Activated B cell treated with CpG ODN at 0.5 μM for 24 hours (primary cell): ENCODE measurements at places on chromosomes 3 and 15.

DNA sequence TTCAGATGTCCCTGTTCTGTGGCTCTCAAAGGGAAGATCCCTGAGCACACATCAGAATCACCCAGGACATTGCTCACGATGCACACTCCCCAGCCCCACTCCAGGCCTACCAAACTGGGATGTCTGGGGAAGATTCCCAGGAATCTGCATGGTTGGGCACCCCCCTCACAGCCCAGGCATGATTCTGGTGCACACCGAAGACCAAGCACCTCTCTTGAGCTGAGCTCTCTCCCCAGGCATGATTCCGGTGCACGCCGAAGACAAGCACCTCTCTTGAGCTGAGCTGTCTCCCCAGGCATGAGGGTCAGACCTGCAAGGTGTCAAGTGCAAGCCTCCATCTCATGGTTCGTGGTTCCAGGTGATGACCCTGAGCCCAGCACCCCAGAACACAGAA lies 112.2 kb upstream of the MEF2A start:
- DNase-seq, result no peak

DNA sequence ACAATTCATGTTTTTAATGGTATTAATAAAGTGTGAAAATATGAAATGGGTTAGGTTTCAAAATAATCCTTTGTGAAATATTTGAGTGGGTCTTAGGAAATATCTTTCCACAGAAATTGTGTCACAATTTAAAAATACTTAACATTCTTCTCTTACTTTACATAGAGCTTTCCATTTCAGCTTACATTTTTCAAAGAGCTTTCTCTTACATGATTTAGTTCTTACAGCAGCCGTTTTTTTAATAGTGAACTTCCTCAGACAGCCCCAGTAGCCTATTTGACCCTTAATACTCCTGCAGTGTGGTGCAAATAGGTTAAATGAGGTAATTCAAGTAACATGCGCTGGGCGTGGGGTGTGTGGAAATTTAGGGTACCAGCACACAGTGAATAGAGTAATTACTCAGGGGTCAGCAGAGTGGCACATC lies 21.8 kb downstream of the P2RY12 start:
- DNase-seq, result no peak

DNA sequence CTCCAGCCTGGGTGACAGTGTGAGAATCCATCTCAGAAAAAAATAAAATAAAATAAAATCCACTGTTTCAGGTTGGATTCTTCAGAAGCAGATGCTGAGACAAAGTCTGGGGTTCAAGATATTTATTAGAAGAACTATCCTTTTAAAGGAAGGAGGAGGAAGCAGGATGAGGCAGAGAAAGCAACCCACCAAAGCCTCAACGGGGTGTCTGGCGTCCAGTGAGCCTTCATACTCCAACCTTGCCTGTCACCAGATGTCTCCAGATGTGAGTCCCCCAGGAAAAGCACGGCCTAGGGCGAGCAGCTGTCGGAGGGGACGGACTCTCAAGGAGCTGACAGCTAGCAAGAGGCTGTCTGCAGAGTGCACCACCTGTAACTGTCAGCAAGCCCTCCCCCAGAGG lies 37.3 kb downstream of the MB21D2 start:
- DNase-seq, result no peak

- no peak for DNase-seq
These were observed 107.1 kb upstream of the ICE2 start for GRCh38 chr15:60585743-60586708.

DNA sequence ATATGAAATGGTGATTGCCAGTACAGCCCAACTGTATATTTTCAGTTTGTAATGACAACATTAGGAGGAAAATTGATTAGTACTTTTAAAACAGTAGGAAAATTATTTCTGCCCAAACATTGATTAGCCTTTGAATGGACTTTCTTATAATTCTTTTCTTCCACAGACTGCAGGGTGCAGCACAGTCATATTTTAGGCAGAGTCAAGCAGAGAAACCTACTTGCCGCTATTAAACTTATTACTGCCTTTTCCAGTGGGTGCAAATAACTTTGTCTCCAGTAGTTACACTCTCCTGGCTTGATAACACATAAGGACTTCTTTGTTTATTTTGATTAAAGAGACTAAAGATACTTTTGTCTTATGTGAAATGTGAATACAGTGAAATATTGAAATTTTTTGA lies 85.4 kb downstream of the PPM1L start:
- DNase-seq, result no peak

DNA sequence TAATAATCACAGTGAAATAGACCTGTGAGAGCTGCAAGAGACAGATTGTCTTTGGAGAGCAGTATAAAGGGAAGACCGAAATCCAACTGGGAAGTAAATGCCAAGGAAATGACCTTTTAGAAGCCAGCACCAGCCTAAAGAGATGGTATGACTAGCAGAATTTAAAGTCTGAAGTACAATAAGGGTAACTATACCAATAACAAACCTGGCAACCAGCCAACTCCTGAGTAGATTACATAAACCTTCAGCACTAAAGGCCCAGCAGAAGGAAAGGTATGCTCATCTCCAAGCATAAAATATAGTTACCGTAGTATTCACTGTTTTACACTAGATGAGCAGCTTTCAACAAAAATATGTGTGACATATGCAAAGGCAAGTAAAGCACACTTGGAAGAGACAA lies 155.1 kb upstream of the SATB1 start:
- no peak for DNase-seq

- DNase-seq, result no peak
These were observed 4.2 kb downstream of the NCKIPSD start for GRCh38 chr3:48681541-48681880.

DNA sequence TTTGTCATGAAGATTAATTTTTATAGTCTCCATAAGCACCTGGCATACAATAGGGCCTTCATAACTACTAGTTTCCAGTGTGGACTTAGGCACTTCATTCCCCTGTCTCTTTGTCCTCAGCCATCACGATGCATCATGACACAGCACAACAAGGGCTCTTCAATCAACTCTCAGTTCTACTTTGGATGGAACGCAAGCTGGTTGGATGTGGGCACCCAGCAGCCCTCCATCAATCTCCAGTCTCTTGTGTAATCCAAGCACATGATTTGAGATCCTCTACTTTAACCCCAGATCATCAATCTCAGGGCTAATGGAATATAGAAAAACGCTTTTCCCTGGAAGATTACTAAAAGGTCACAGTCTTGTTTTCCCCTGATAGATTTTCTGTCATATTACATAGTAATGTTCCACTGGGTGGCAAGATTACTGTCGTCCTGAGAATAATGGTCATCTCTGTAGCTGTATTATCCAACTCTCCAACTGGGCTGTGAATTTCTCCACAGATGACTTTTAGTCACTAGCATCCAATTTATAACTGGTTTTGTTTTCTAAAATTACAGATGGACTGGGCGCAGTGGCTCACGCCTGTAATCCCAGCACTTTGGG lies 22.9 kb upstream of the CHRNA7 start:
- DNase-seq, result no peak

- no peak for DNase-seq
These were observed 88.3 kb upstream of the CLSTN2 start for GRCh38 chr3:139846729-139847128.

DNA sequence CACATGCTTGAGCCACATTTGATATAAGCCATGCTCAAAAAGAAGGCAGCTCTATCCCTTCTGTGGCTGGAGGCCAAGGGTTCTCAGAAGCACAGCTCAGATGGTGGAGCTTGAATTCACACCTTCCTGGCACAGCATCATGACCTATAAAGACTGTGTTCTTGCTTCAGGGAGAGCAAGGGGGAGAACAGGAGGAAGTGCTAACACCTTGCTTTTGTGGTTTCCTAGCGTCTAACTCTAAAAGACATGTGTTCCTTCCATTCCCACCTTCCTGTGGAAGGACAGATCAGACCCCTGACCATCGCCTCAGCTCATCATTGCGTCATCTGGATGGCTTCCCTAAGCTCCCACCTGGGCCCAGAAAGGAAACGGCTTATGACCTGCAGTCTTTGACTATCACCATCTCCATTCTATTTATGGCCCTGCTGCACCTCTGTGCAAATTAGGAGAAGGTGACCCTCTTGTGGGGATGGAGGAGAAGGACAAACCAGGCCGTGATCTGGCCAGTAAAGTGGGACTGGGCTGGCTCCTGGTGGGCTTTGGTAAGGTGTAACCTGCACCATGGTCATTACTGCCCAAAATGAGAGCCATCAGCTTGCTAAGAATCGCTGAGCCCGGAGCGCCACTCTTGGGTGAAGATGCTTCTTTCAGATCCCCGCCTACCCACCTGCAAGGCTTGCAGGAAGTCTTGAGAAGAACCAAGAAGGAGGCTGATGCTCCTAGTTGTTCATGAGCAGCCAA lies 128.5 kb downstream of the SERPINI1 start:
- DNase-seq, result no peak

GRCh38 chr15:79657722-79658121 lies 225.6 kb downstream of the MINAR1 start:
- DNase-seq, result no peak
